Esophagus mucosa (tissue), 1 donor: ENCODE measurements at places on chromosomes 13 and 19. TPM values are rescaled to one million over a fixed set of nuclear protein-coding genes. Genes with fewer than 3 reads are reported as not detected.

- ATAC-seq, result no peak
Measured at GRCh38 chr19:30049226-30049625, 107.2 kb downstream of the URI1 start.

GRCh38 chr13:43303033-43303729 lies 279.8 kb downstream of the DNAJC15 start:
- peak; percentile 55 for ATAC-seq

GRCh38 chr13:43608400-43609137 lies 178.2 kb downstream of the ENOX1 start:
- ATAC-seq, result no peak

DNA sequence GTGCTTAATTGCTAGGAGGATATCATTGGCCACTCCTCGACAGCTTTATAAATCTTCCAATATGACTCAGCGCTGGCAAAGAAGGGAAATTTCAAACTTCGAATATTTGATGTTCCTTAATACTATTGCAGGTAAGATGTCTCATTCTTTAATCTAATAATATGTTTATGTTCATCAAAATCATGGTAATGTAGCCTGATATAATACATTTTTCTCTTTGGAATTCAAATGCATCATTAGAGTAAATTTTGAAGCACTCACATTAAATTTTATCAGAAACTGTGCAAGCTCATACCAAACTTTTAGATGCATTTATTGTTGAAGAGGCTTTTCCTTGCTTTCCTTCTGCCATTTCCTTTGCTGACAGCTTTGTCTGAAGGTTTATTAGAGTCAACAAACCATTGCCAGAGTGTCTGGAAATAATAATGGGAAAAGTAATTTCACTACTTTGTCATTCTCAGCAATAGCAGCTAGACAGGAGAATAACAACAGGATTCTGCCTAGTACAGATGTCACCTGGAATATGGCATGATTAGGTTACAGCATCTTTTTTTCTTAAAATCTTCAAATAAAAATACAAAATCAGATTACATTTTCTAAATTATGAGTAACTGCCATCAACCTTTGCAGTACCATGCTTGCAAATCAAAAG lies 78.6 kb upstream of the MAB21L1 start:
- no peak for ATAC-seq

DNA sequence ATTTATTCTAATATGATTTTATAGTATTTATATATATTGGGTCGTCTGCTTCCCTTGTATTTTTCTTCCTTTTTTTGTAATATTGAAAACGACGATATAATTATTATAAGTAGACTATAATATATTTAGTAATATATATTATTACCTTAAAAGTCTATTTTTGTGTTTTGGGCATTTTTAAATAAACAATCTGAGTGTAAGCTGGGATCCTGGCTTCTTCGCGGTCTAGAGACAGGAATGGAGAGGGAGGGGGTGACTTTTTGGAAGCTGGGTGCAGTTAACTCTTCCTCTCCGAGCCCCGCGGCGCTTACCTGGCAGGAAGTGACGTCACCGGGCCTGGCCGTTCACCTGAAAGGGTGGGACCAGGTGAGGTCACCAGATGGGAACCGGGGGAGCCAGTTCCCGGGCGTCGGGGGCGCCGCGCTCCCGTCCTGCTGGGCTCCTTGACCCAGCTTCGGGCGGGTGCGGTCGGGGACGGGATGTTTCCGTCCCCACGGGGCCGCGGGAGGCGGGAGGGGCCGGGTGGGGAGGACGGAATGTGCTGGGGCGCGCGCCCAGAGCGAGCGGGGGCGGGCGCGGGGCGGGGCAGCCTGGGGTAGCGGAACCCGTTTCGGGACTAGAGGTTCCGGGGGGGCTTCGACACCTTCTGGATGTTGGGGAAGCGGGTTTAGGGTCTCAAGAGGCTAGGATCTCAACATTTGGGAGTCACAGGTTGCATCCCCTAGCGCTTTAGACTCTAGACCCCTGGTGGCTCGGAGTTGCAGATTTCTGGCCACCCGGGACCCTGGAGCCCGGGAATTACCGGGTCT lies 2.8 kb downstream of the ZFP36 start:
- peak; percentile 24 for ATAC-seq

Gene NAA16
- 9.6 TPM for total RNA-seq

Gene OSCAR
- 0.40 TPM for total RNA-seq
